Natural killer cell (primary cell): ENCODE measurements at places on chromosomes 7 and 10. TPM values are rescaled to one million over a fixed set of nuclear protein-coding genes. Genes with fewer than 3 reads are reported as not detected.

SFTPD gene
- 0.56 TPM for total RNA-seq

GTF2IRD2 gene
- total RNA-seq: 23.5 TPM

SH2B2 gene
- 1.6 TPM for total RNA-seq

- no peak for DNase-seq
These were observed 5.6 kb downstream of the PRSS2 start for GRCh38 chr7:142776206-142776844.

DNA sequence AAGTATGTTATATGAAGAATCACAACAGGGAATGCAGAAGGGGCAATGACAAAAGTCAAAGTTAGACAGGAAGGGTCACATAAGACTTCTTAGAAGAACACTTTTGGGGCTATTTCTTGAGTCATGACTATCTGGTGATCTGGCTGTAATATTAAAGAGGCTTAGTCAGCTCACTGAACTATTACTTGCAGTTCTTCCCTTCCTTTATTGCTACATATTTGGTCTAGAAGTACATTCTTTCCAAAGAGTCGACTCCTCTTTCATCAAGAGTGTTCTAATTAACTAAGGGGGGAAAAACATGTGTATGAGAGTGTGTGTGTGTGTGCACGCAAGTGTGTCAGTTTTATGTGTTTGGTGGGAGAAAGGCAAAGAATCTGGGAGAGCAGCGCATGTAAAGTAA is 247.3 kb upstream of the LRRTM3 start:
- no peak for DNase-seq

GRCh38 chr7:19146699-19147098 is 1.5 kb upstream of the FERD3L start:
- DNase-seq: no peak

GRCh38 chr10:18254086-18254485 is 113.9 kb downstream of the CACNB2 start:
- DNase-seq: no peak
